ENCODE measurements at places on chromosomes 16 and 17.

DNA sequence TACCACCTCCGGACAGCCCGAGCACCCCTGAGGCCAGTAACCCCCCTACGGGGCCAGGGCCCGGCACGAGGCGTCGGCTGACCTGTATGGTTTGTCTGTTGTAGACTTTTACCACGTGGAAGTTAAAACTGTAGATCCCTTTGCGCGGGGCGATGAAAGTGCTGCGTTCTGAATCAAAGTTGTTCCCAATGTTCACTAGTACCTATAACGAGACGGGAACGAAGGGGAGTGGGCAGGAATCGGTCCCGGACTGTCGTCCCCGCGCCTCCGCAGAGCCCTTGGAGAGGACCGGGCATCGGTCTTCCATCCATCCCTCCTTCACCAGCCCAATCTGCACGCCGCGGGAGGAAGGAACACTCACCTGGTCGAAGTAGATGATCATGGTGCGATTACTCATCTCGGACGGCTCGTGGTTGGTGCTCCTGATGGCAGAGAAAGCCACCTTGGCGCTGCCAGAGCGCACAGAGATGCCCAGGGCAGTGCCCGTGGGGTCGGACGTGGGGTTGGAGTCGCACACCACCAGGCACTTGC, 732 bp downstream of the CBLN1 start:
- DNase-seq: no peak

DNA sequence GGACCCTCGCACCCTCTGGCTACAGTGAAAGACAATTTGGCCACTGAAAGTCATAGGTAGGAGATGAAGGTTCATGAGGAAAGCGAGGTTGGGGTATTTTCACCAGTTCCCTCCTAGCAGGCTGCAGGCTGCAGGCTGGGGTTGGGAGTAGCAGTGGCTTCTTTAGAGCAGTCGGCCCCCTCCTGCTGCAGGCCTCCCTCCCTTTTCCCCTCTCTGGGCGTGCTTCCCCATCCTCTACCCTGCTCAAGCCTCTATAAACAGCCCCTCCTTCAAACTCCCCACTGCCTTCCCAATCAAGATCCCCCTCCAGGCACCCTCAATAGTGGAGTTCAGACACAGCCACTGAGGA, 41.8 kb downstream of the GAS7 start:
- no peak for DNase-seq

DNA sequence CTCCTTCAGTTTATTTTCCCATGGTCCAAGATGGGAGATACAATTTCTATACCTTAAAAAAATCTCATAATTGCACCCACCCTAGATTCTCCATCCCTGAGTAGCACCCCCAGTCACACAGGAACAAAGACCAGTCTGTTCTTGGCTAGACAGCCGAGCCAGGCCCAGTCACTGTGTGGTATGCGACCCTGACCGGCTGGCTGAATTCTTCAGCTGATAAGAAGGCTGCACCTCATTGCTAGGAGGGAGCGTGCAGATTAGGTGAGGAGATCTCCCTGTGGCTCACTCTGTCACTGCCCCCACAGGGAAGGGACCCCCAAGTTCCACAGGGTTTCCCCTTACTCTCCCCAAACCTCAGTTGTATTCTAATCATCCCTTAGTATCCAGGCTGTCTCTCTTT, 138.7 kb downstream of the SALL1 start:
- DNase-seq: no peak

DNA sequence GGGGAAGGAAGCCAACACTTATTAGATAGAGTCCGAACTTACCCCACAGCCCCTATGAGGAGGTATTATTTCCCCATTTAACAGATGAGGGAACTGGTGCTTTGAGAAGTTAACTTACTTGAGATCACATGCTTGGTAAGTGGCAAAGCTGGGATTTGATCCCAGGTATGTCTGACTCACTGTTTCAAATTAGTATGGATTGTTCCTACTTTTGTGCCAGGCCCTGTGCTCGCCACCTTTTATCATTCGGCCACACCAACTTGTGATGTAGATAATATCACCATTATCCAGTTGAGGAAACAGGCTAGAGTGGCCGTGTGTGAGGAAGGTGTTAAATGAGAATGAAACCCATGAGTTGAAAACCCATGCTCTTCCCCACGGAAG, 10.7 kb downstream of the HIRIP3 start:
- DNase-seq: no peak

- no peak for DNase-seq
Measured at GRCh38 chr17:71378741-71379140, 742.1 kb upstream of the SOX9 start.

DNA sequence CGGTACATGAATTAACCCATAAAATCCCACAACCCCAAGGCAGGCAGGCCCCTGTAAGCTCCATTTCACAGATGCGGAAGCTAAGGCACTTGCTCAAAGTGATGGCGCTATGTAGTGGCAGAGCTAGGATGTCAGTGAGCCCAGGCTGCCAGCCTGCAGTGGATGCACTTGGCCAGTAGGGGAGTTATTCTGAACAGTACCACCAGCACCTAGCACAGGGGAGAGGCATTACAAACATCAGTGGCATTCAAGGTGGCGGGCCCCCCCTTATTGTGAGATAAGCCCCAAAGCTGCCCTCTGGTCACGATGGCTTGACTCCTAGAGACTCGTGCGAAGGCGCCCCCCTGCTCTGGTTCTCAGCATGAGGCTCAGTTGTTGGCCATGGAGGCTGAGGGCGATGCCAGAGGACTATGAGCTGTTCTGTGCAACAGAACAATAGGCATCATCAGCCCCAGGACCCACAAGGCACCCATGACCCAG, 33.8 kb downstream of the GTF3C1 start:
- no peak for DNase-seq

DNA sequence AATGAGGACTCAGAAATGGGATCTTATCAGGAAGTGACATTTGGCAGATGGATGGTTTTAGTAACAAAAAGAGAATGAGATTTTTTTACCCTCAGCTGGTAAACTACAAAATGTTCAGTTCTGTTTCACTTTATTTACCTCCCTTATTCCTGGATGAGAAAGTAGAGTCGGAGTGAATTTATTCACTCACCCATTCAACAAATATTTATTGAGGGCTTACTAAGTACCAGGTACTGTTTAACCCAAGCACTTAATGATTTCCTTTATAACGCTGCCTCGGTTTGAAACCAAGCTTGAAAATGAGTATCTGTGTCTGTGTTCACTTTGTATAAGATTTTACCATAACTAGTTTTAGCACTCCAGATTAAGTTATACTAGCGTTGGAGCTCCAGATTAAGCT, 38.1 kb downstream of the CDRT15 start:
- DNase-seq: no peak

DNA sequence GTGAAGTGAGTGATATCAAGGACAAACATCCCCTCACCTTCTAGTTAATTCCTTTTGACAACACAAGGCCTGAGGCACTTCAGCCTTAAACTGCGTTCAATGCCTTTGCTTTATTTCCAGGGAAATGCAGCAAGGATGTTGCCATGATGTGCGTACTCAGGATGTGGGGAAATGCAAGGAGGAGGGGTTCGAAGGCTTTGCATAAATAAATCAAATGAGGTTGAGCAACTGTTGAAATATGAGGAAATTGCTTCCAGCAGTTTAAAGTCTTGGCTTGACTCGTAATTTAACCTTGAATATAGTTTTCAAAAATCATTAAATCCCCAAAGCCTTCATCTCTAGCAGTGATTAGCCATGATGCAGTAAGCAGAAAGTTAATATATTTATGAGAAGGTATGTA, 81.8 kb upstream of the CCL2 start:
- no peak for DNase-seq

DNA sequence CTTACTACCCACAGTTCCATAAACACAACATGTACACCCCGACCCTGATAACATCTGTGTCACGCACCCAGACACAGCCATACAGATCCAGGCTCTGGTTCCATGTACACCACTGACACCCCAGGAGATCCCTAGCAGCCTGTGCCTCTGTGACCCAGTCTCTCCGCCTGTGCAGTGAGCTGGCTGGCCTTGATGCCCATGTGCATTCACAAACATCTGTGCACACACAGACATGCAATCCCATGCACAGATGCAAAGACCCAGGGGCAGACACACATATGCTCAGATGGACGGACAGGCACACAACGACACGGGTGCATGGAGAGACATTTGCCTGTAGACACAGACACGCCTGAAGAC, 4.1 kb downstream of the CCDC102A start:
- no peak for DNase-seq

DNA sequence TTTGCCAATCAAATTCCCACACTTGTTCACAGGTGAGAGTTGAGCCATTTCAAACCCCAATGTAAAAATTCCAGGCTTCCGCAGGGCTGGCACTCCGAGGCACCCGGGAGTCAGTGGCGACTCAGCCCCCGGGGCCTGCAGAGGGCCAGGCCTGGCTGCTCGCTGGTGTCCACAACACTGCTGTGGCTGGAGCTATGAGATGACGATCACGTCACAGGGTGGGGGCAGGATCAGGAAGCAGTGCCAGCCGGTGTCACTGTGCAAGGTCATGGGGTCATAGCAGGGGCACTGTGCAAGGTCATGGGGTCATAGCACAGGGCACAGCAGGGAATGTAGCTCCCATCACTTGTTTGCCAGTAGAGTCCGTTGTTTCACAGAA, 7.8 kb downstream of the VPS4A start:
- DNase-seq: no peak

DNA sequence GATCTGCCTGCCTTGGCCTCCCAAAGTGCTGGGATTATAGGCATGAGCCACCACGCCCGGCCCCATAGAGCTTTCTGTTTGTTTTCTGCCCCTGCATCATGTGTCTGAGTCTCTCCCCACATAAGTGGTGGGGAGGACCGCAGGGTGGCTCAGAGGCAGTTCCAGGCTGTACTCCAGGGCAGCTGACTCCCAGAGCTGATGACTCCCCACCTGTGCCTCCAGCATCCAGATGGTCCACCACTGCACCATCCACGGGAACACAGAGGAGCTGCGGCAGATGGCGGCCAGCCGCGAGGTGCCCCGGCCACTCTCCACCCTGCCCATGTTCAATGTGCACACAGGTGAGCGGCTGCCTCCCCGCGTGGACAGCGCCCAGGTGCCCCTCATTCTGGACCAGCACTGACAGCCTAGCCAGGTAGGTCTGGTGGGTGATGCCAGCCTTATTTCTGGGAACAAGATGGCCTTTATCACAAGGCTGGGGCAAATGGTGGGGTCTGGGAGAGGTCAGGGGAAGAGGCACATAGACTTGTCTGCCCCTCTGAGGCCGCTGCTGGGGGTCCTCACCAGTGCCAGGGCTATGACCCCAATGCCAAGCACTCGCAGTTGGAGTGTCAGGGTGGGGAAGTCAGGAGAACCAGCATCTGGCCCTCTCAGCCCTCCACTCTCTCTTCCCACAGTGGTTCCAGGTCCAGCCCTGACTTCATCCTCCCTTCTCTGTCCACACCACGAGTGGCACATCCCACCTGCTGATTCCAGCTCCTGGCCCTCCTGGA, 9.4 kb downstream of the SGCA start:
- DNase-seq: peak; percentile 67

Data from NCI-H524 treated with DMSO at 0.1 percent for 48 hours (cell line).